ENCODE measurements at places on chromosomes 11 and 22. TPM values are rescaled to one million over a fixed set of nuclear protein-coding genes. Genes with fewer than 3 reads are reported as not detected.

The TSGA10IP gene
- total RNA-seq = 7.3 TPM

The MS4A7 gene
- total RNA-seq = not detected

The DUSP8 gene
- 0.09 TPM for total RNA-seq

The CCDC88B gene
- total RNA-seq = 0.62 TPM

The PIM3 gene
- 15.1 TPM for total RNA-seq

The THRSP gene
- not detected for total RNA-seq

The SCUBE1 gene
- 25.9 TPM for total RNA-seq

The CALCA gene
- not detected for total RNA-seq

The SCARF2 gene
- 3.9 TPM for total RNA-seq

The NOX4 gene
- total RNA-seq = 3.3 TPM

The NPTXR gene
- total RNA-seq = 2.5 TPM

The CYTH4 gene
- total RNA-seq = not detected

The DPP3 gene
- 41.3 TPM for total RNA-seq

The LINC01488 gene
- total RNA-seq = 0.09 TPM

The TIMM8B gene
- total RNA-seq = 46.9 TPM

The SLC1A2 gene
- 4.9 TPM for total RNA-seq

The RFPL1 gene
- not detected for total RNA-seq

The RAB3IL1 gene
- total RNA-seq = 1.4 TPM

The MB gene
- 0.53 TPM for total RNA-seq

The BDNF gene
- total RNA-seq = 2.1 TPM

The SCN3B gene
- not detected for total RNA-seq

The PRR5 gene
- 4.0 TPM for total RNA-seq

The CRYBB1 gene
- total RNA-seq = 0.53 TPM

The IGLL1 gene
- total RNA-seq = not detected

The GPR83 gene
- 0.03 TPM for total RNA-seq

The TPCN2 gene
- total RNA-seq = 7.2 TPM

The MIOX gene
- total RNA-seq = not detected

The BID gene
- 16.6 TPM for total RNA-seq

The CHST1 gene
- total RNA-seq = not detected

The FAM83F gene
- 0.09 TPM for total RNA-seq

The IL18 gene
- not detected for total RNA-seq

The TP53AIP1 gene
- total RNA-seq = not detected

The ACR gene
- not detected for total RNA-seq

The GAB4 gene
- not detected for total RNA-seq

The CPT1B gene
- 49.6 TPM for total RNA-seq

The B3GAT1 gene
- 11.0 TPM for total RNA-seq

The KLHL35 gene
- total RNA-seq = 1.5 TPM

The ANO5 gene
- 9.9 TPM for total RNA-seq

The P2RX6 gene
- 0.36 TPM for total RNA-seq

The GLYAT gene
- not detected for total RNA-seq

The KRTAP5-10 gene
- not detected for total RNA-seq

The API5 gene
- 155 TPM for total RNA-seq

The SLC6A5 gene
- total RNA-seq = not detected

The CBLIF gene
- total RNA-seq = not detected

The CHEK1 gene
- total RNA-seq = 161 TPM

The MRGPRX4 gene
- total RNA-seq = not detected

All from neural progenitor cell (in vitro differentiated cells).